ENCODE measurements at places on chromosomes 4 and X.
A peak's percentile ranks its signal among the peaks of the same experiment; 100 is the strongest.

- DNase-seq, result no peak
Observed at GRCh38 chr4:109319684-109320083, 17.2 kb upstream of the COL25A1 start.

GRCh38 chr4:138945401-138945800, 70.2 kb upstream of the NOCT start:
- no peak for DNase-seq

GRCh38 chr4:25826074-25826752, 36.6 kb downstream of the SEL1L3 start:
- no peak for DNase-seq

GRCh38 chr4:175277816-175278215, 359.7 kb downstream of the ADAM29 start:
- no peak for DNase-seq

DNA sequence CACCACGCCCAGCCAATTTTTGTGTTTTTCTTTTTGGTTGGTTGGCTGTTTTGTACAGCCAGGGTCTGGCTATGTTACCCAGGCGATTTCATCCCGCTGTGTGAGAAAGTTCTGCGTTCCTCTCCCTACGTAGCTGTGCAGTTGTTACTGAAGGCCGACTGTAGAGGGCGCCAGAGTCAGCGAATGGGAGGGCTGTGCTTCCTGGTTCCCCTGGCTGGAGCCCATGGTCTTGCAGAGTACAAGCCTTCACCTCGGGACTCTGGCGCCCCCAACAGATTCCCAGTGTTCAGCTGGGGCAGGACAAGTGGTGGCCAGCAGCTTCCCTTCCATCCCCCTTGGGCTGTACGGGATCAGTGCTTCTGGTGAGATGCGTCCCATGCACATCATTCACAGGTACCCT, 5.6 kb upstream of the CT45A1 start:
- DNase-seq, result peak; percentile 63

DNA sequence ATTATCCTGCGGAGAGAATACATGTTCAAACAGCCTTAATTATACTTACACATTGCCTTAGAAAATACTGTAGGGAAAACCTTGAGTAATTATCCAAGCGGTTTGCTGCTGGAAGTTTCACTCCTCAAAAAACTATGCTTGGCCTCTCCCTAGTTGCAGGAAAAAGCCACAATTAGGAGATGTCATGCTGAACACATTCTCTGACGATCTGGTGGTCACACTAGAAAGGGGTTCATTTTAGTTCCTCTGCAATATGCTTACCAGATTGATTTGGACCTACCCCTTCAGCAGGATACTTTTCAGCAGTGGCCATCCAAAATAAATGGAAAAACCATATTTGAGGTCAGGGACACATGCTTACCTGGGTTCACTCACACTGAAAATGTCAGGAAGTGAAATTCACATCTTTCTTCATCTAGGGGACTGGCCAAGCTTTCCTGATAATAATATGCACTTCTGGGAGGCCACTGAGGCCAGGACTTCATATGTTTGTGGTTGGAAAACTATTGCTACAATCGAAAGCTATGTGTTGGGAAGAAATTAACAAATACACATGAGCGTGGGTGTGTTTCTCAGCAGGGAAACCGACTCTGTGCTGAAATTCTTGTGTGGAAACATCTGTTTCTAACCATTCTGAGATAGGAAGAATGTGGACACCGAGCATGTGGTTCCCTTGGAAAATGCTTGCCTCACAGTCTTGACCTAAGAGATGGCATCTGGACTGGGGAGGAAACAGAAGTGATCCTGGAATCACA, 68.8 kb downstream of the ATXN3L start:
- DNase-seq, result no peak

GRCh38 chr4:144970597-144970996, 127.4 kb downstream of the ANAPC10 start:
- DNase-seq, result no peak

DNA sequence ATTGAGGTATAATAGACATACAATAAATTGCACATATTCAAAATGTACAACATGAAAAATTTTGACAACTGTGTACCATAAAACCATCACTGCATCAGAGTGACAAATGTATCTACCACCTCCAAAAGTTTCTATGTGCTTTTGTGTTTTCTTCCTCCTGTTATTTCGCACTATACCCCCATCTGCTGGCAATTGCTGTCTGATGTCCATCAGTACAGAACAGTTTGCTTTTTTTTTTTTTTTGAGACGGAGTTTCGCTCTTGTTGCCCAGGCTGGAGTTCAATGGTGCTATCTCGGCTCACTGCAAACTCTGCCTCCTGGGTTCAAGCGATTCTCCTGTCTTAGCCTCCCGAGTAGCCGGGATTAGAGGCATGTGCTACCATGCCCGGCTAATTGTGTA, 154.3 kb upstream of the GIMD1 start:
- DNase-seq, result no peak

- no peak for DNase-seq
Observed at GRCh38 chr4:38204339-38205035, 244.3 kb downstream of the PTTG2 start.
